ENCODE measurements at places on chromosomes 6 and 20.

GRCh38 chr6:139881728-139882211, 507.3 kb upstream of the CITED2 start:
- DNase-seq: no peak

- no peak for DNase-seq
These were observed 18.6 kb downstream of the KCNK17 start for GRCh38 chr6:39295611-39296011.

DNA sequence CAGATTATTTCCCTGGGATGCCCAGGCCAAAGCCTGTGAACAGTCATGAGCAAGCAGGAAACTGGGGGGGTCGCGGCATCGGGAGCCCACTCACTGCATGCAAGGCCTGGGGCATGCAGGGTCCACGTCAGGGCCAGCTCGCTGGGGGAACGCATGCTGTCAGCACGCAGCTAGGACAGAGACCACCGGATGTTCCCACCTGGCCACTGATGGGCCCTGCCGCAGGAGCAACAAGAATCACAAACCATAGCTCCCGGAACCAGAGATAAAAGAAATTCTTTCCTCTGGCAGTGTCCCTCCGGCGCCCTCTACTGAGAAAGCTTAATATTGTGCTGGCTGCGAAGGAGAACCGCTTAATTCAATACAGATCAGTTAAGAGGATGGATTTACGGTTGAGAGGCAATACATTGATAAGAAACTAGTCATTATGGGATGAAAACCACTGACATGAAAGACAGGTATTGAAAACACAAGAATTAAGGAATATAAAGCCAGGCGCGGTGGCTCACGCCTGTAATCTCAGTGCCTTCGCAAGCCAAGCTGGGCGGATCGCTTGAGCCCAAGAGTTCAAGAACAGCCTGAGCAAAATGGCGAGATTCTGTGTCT, 32.6 kb downstream of the C6orf15 start:
- DNase-seq: peak; percentile 63

GRCh38 chr6:6712449-6713403, 124.2 kb downstream of the LY86 start:
- no peak for DNase-seq

DNA sequence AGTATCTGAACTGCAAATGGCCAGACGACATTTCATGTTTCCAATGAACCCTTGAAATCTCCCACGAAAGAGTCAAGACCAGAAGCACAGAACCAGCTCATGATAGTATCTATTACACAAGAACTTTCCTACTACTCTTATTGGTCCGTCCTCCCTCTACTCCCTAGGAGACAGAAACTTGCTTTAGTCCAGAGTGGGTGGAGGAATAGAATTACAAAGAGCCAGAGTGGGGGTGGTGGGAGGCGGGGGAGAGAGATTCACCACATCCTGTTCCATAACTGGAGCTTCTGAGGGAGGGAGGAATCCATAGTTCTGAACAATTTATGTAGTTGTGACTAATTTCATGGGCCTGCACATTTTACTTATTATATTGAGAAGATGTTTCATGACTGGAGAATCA, 18.5 kb upstream of the WFDC10A start:
- DNase-seq: no peak

- DNase-seq: no peak
These were observed 92.7 kb upstream of the DTNBP1 start for GRCh38 chr6:15755526-15755925.

- DNase-seq: no peak
These were observed 83.7 kb upstream of the ZNF322 start for GRCh38 chr6:26743157-26743821.
